Activated CD4-positive, alpha-beta T cell treated with anti-CD3 and anti-CD28 coated beads, Interleukin-2, amount 10 ng/mL, durations not matched to agents 7 days and 5 days (primary cell): ENCODE measurements at places on chromosomes 5 and 9.
A peak's percentile ranks its signal among the peaks of the same experiment; 100 is the strongest.

GRCh38 chr5:135355169-135355568, 43.9 kb downstream of the MACROH2A1 start:
- no peaks in the 10 kb centered on the region for H3K27me3 ChIP-seq
- DNase-seq = no peak
- H3K4me3 ChIP-seq = no peak overlapping the region
- H3K27ac ChIP-seq = no peak overlapping the region
- peaks cover 56% of the 10 kb centered on the region for H3K36me3 ChIP-seq
- peaks cover 7% of the 10 kb centered on the region for H3K4me1 ChIP-seq

DNA sequence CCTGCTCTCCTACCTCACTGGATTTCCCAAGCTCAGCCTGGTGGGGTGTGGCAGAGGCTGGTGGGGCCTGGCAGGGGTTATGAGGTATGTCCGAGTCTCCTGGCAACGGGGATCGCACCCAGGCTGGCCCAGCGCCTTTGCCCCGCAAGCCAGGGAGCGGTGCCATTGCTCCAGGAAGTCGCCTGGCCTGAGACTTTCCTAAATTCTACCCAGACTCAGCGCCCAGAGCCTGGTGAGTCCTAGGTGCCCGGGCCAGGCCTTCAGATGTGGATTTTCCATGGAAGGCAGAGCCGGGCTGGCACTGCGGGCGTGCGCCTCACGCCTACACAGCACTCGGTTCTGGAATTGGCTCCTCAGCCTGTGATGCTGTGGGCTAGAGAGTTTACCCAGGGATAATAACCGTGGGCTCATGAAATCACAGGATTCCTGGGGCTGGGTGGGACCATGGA, 155.4 kb upstream of the COL5A1 start:
- no peaks in the 10 kb centered on the region for H3K4me1 ChIP-seq
- no peak for DNase-seq
- no peak overlapping the region for H3K27ac ChIP-seq
- no peaks in the 10 kb centered on the region for H3K36me3 ChIP-seq
- H3K4me3 ChIP-seq = no peak overlapping the region
- no peaks in the 10 kb centered on the region for H3K27me3 ChIP-seq

GRCh38 chr5:12902611-12903010, 998.4 kb upstream of the CTNND2 start:
- no peaks in the 10 kb centered on the region for H3K27me3 ChIP-seq
- no peak for DNase-seq
- H3K4me3 ChIP-seq = no peak overlapping the region
- no peaks in the 10 kb centered on the region for H3K4me1 ChIP-seq
- no peaks in the 10 kb centered on the region for H3K36me3 ChIP-seq

DNA sequence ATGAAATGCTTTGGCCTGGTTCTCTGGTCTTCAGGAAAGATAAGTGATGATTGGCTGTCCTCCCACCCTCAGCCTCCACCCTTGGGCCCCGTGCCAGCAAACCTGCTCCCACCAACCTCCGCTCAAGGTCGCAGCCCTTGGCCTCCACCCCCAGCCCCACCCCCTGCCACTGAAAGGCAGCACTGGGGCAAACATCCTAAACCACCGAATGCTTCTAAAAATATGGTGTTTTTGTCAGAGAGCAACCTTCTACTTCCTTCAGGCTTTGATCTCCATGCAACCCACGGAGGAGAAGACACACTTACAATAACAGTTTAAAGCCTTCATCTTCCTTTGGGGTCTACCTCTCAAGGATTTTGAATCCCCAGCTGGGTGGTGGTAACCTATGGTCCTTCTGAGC, 24.0 kb upstream of the TCF7 start:
- H3K36me3 ChIP-seq = peaks cover 16% of the 10 kb centered on the region
- peak overlapping the region; percentile 42 for H3K4me3 ChIP-seq
- peaks cover 82% of the 10 kb centered on the region for H3K4me1 ChIP-seq

DNA sequence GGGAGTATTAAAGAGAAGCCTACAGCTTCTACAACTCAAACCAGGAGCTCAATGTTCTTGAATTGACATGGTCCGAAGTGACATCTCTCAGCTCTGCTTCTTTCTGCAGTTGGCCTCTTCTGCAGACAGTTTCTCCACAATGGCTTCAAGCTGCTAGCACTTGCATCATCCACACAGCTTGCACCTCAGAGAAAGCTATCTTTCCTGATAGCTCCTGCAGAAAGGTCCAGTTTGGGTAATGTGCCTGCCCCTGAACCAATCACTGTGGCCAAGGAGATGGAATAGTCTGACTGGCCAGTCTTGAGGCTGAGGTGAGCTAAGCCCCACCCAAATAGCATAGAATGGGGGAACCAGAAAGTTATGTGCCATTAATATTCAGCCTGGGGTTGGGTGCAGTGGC, 95.8 kb upstream of the ABCA1 start:
- no peaks in the 10 kb centered on the region for H3K36me3 ChIP-seq
- H3K4me1 ChIP-seq = no peaks in the 10 kb centered on the region
- H3K27ac ChIP-seq = no peak overlapping the region
- H3K4me3 ChIP-seq = no peak overlapping the region
- DNase-seq = no peak

DNA sequence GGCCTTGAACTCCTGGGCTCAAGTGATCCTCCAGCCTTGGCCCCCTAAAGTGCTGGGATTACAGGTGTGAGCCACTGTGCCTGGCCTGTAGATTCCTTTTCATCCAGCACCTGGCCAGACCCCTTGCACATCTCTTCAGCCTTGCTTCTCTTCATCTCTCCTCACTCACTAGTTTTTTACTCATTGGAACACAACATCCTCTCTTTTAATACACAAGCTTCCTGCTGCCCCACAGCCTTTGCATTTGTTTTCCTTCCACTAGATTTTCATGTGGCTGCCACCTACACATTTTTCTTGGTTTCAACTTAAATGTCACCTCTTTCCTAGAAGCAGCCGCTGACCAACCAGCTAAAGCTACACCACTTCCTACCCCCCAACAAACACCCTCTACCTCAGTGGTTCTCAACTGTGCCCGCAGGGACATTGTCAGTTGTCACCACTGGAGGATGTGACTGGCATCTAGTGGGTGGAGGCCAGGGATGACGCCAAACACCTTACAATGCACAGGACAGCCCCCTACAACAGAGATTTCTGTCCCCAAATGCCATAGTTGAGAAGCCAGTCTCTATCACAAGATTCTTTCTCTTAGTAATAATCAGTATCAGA, 33.7 kb downstream of the HAVCR1 start:
- DNase-seq = peak; percentile 85
- peak overlapping the region; percentile 29 for H3K4me3 ChIP-seq
- peaks cover 31% of the 10 kb centered on the region for H3K36me3 ChIP-seq
- H3K27me3 ChIP-seq = no peaks in the 10 kb centered on the region
- H3K4me1 ChIP-seq = peaks cover 80% of the 10 kb centered on the region

GRCh38 chr9:109846776-109847175, 66.8 kb downstream of the PALM2AKAP2 start:
- H3K4me3 ChIP-seq = no peak overlapping the region
- no peaks in the 10 kb centered on the region for H3K36me3 ChIP-seq
- DNase-seq = no peak
- H3K27me3 ChIP-seq = peaks cover 1% of the 10 kb centered on the region
- no peak overlapping the region for H3K27ac ChIP-seq
- no peaks in the 10 kb centered on the region for H3K4me1 ChIP-seq

DNA sequence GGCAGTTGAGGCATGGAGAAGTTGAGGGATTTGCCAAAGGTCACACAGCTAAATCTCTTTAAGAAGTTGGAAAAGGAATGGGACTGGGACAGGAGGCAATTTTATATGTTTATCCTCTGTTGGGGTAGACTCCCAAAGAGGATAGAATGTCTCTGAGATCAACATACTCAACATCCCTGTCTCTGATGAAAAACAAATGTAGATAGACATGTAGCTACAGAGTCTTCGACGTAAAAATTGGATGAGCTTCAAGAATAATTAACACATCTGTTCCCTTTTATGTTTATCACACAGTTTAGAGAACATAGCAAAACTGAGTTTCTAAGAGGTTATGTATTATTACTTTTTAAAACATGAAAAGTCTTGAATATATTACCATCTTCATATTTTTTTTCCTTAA, 204.6 kb upstream of the CD180 start:
- no peak overlapping the region for H3K27ac ChIP-seq
- DNase-seq = no peak
- peaks cover 4% of the 10 kb centered on the region for H3K27me3 ChIP-seq
- H3K36me3 ChIP-seq = no peaks in the 10 kb centered on the region
- no peaks in the 10 kb centered on the region for H3K4me1 ChIP-seq

DNA sequence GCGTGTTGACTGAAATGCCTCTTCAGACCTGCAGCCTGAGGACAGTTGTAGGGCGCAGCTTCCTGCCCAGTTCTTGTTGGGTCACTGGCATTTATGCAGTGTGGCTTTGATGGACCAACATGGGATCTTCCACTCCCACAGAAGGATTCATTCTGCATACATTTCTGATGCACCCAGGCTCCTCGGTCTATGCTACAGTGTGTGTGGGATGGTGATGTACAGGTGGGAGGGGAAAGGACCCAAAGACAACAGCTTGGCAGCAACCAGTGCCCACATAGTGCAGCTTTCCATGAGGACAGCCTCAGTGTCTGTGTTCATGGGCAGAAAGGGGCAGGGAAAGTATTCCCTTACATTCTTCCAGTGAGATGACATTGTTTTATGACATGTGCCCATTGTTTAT, 237.9 kb downstream of the ARHGEF28 start:
- no peak overlapping the region for H3K4me3 ChIP-seq
- H3K36me3 ChIP-seq = no peaks in the 10 kb centered on the region
- no peaks in the 10 kb centered on the region for H3K4me1 ChIP-seq
- H3K27me3 ChIP-seq = peaks cover 35% of the 10 kb centered on the region
- DNase-seq = no peak

DNA sequence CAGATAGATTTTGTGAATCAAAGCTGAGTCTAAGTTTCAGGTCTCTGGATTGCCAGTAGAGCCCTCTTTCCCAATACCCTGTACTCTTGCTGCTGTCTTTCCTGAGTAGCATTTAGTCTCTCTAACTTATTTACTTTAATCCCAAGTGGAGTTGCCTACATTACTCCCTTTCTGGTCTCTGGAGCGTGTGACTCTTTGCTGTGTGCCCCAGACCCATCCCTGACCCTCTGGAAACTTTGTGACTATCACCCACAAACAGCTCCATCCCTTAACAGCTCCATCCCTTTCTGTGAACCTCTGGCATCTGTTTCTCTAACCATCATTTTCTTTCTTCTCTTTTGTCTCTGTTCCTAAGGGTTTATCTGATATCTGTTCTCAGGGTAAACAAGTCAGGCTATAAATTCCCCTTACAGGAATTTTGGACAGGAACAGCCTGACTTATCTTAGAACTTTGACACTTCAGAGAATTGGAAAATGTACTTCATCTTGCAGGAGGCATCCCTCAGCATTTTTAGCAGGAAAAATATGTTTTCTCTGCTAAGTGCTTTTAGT, 1167.1 kb upstream of the SEMA6A start:
- H3K36me3 ChIP-seq = no peaks in the 10 kb centered on the region
- H3K4me1 ChIP-seq = no peaks in the 10 kb centered on the region
- H3K27me3 ChIP-seq = no peaks in the 10 kb centered on the region
- no peak for DNase-seq
- H3K4me3 ChIP-seq = no peak overlapping the region
- H3K27ac ChIP-seq = no peak overlapping the region

DNA sequence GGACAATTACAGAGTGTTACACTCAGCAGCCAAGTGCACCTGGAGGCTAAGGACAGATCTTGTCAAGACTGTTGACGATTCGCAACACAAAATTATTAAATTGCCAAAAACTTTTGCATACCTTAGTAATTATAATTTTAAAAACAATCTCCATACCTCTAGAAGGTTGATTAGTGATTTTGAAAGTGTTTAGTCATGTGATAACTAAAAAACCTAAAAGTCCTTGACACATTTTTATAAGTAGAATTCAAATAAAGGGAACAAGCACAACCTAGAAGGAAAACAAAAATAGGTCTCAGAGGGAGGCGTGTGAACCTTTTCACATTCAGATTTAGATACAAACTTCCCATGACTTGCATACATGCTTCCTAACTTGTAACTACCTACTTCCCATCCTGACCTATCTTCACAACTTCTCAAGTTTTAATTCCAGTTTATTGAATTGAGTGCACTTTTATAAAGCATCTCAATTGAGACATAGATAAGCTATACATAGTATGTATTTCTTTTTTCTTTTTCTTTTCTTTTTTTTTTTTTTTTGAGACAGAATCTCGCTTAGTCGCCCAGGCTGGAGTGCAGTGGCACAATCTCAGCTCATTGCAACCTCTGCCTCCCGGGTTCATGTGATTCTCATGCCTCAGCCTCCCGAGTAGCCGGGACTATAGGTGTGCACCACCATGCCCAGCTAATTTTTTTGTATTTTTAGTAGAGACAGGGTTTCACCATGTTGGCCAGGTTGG, 5.8 kb downstream of the ZNF367 start:
- no peaks in the 10 kb centered on the region for H3K27me3 ChIP-seq
- H3K36me3 ChIP-seq = peaks cover 35% of the 10 kb centered on the region
- no peak for DNase-seq
- H3K4me3 ChIP-seq = no peak overlapping the region

GRCh38 chr5:96582343-96582742, 79.8 kb upstream of the CAST start:
- no peak overlapping the region for H3K4me3 ChIP-seq
- H3K4me1 ChIP-seq = peaks cover 9% of the 10 kb centered on the region
- H3K27ac ChIP-seq = no peak overlapping the region
- H3K27me3 ChIP-seq = peaks cover 28% of the 10 kb centered on the region

DNA sequence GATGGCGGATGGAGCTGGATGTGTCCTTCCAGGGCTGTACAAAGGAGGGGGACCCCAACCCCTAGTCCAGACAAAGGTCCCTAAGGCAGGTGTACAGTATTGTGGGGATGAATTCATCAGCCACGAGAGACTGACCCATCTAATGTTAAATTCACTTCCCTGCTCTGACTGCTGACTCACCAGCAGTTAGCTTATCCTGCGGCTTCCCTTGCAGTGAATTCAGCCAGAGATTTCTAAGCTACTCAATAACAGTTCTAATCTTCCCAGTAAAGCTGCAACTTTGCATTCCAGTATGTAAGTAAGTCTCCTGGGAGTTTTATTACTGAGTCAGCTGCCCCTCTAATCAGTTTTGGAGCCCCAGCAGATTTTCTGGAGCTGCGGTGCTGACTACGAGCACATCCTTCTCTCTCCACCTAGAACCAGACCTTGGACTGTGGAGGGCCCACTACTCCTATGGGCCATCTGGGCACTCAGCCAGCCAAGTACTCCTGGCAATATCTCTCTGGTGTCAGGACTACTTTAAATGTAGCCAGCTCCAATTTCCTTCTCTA, 16.1 kb downstream of the B4GALT1 start:
- no peak overlapping the region for H3K4me3 ChIP-seq
- no peak overlapping the region for H3K27ac ChIP-seq
- no peaks in the 10 kb centered on the region for H3K27me3 ChIP-seq

GRCh38 chr9:18928711-18929110, 104.3 kb downstream of the SAXO1 start:
- no peak for DNase-seq
- H3K27me3 ChIP-seq = no peaks in the 10 kb centered on the region
- no peak overlapping the region for H3K27ac ChIP-seq
- H3K4me1 ChIP-seq = no peaks in the 10 kb centered on the region
